Activated CD4-positive, alpha-beta T cell treated with anti-CD3 and anti-CD28 coated beads for 48 hours (primary cell): ENCODE measurements at places on chromosomes 16 and 17.

- DNase-seq: peak; percentile 73
Observed at GRCh38 chr17:4565209-4566141, 5.1 kb upstream of the GGT6 start.

DNA sequence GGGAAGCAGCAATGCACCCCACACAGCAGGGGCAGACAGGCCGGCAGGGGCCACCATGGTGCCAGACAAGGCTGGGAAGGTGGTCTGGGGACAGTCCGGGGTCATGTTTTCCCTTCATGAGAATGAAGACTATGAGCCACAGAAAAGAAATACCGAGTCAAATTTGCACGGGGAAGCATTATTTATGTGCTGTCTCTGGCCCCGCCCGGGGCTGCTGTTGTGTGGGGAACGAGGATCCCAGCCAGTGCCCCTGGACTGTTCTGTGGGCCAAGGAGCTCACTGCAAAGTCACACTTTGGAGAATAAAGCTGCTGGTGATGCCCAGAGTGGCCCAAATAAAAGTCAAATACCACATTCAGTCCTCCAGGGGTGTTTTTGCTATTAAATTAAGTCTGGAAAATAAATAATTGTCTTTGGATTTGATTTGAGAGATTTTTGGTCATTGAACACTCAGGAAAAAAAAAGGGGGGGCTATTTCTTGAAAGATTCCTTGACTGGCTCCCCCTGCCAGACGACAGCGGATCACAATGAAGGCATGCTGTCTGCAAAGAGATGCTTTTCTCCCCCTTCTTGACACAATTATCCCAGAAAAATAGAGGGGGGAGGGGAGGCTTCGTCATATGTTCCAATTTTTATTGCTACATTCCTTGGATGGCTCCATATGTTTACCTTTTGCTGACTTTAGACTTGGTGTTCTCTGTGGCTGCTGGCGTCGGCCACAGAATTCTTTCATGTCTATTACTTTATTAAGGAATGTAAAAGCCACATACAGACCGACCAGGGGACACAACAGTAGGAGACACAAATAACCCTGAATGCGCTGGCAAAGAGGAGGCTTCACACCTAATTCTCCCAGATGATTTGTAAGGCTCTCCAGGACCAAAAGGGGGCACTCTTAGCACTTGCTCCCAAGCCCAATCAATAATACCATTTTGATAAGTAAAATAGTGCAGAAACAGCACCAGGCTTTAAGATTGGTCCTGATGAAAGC, 27.1 kb upstream of the ANKFN1 start:
- peak; percentile 6 for DNase-seq

- DNase-seq: no peak
Observed at GRCh38 chr16:280991-281659, 734 bp downstream of the ARHGDIG start.

GRCh38 chr17:80260791-80261158, at the start of gene RNF213:
Gene RNF213, plus strand, starts transcription at chr17:80260852. Its CDS starts 2,830 bp downstream, at chr17:80263682.
- peak; percentile 61 for DNase-seq

DNA sequence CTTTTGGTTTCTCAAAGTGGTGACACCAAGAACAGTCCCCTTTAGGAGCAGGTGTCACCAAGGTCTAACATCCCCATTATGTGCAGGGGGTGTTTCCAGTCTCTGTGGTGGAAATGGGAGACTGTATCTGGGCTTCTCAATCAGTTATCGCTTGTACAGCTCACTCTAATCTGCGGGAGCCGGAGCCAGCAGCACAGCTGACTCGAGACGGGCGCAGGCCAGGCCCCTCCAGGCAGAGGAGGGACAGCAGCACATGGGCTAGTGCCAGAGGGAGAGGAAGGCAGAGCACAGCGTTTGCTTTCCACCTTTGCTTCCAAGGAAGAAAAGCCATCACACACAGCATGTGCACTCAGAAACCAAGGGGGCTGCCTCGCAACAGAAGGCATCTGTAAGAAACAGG, 91.2 kb upstream of the CREBBP start:
- DNase-seq: no peak

GRCh38 chr17:20244671-20245070, 222.7 kb downstream of the LGALS9B start:
- no peak for DNase-seq

DNA sequence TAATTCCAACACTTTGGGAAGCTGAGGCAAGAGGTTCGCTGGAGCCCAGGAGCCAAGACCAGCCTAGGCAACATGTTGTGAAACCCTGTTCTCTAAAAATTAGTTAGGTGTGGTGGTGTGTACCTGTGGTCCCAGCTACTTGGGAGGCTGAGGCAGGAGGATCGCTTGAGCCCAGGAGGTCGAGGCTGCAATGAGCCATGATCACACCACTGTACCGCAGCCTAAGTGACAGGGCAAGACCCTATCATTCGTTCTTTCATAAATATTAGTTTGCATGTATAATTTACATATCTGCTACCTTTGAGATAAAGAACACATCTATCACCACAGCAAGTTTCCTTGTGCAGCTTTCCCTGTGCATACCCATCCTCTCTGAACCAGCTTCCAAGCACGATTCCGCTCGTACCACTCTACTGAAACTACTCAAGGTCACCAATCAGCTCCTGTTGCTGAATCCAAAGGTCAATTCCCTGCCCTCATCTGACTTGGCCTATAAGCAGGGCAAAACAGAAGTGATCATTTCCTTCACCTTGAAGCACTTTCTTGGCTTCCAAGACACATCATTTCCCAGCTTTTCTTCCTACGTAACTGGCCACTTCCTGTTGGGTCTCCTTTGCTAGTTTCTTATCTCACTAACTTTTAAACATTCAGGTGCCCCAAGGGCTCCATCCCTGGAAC, 49.1 kb downstream of the GRB2 start:
- DNase-seq: no peak

DNA sequence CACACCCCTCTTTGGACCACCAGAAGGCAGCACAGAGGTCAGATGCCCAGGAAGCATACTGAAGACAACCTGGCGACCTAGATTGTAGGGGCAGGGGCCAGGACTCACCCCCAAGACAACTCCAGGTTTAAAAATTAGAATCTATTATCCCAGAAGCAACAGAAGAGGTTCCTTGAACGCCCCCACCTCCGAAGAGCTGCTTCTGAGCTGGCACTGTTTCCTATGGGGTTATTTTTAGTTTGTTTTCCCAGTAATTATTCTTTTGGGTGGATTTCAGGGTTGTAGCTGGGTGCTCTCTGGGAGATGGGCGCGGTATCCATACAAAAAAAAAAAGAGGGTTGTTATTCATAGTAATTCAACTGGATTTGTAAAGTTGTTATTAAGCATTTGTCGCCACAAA, 10.4 kb upstream of the TMEM132E start:
- no peak for DNase-seq

DNA sequence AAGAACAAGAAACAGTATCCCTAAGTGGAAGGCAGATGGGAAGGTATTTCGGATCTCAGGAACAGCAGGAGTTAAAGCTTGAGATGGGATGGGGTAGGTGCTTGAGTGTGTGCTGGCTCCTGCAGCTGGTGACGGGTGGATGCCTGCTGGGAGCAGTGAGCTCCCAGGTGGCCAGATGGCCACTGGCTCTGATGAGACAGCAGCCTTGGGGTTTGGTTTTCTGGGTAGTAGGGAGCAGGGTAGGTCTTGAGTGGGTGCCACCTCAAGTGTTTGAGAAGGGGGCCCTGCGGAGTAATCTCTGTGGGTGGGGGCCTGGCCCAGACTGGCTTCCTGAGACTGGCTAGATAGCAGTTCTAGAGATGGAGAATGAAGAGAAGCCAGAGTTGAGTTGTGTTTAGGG, 10.3 kb downstream of the EPN2 start:
- DNase-seq: no peak

DNA sequence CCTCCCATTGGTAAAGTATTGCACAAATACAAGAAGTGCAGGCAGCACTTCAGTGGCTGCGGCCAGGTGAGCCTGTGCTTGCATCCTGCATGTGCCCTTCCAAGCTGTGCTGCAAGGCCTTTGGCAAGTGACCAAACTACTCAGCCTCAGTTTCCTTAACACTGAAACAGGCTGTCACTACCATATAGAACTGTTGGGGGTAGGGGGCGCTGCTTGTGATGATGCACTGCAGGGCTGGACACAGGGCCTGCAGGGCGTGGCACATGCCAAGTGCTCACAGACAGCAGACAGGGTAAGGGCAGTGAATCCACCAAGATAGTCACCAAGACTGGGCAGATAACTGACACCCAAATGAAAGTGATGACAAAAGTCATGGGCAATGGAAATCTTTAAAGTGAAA, 65.6 kb upstream of the SREBF1 start:
- no peak for DNase-seq

GRCh38 chr16:47016700-47017133, 43.2 kb upstream of the DNAJA2 start:
- DNase-seq: no peak

- no peak for DNase-seq
Observed at GRCh38 chr16:88792078-88792550, 7.1 kb upstream of the PIEZO1 start.

DNA sequence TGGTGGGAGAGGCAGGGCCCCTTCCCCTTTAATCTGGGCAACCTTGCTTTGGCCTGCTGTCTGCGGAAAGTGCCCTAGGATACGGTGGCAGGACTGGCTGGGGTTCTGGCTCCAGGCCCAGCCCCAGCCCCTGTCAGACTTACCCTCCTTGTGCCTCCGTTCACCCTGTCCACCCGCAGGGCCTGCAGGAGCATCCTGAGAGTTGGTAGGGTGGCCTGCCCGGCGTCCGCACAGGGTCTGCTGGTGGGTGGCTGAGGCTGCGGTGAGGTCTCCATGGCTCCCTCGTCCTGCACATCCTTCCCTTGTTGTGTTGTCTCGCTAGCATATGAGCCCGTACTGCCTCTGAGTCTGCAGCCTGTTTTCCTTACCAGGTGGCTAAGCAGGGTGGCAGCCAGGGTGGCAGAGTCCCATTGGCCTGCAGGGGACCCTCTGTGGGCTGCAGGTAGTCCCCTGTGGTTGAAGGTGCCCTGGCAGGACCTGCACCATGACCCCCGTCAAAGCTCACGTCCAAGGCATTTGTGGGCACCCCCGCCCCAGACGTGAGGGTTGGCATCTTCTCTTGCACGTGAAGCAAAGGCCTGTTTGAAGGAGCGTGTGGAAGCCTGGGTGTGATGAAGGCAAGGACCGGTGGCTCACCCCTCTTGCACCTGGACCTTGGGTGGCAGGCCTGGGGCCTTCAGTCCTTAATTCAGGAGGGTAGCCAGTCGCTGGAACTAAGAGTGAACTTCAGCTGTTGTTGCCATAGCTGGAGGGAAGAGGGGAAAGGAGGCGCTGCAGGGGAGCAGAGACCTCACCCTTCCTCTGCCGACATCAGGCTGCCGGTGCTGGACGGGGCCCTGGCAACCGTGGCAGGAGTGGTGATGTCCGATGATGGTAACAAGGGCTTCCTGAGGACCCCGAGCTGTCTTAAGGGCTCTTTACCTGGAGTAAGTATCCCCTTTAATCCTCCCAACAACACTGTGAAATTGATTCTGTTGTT, 293.7 kb downstream of the SEC14L1 start:
- no peak for DNase-seq

DNA sequence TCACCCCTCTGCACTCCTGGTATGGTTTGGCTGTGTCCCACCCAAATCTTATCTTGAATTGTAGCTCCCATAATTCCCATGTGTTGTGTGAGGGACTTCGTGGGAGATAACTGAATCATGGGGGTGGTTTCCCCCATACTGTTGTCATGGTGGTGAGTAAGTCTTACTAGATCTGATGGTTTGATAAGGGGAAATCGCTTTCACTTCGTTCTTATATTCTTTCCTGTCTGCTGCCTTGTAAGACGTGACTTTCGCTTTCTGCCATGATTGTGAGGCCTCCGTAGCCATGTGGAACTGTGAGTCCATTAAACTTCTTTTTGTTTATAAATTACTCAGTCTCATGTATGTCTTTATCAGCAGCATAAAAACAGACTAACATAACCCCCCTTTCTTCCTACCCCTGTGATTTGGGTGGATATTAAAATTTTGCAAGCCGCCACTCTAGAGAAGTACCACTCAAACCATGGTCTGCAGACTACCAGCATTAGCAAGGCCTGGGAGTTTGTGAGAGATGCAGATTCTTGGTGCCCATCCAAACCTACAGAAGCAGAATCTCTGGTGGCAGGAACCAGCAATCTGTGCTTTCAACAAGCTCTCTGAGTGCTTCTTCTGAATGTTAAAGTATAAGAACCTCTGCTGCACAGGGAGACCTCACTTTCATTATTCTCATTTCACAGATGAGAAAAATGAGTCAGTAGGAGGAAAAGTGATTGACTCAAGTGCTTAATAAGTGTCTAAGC, 999.5 kb upstream of the EEF2KMT start:
- no peak for DNase-seq

DNA sequence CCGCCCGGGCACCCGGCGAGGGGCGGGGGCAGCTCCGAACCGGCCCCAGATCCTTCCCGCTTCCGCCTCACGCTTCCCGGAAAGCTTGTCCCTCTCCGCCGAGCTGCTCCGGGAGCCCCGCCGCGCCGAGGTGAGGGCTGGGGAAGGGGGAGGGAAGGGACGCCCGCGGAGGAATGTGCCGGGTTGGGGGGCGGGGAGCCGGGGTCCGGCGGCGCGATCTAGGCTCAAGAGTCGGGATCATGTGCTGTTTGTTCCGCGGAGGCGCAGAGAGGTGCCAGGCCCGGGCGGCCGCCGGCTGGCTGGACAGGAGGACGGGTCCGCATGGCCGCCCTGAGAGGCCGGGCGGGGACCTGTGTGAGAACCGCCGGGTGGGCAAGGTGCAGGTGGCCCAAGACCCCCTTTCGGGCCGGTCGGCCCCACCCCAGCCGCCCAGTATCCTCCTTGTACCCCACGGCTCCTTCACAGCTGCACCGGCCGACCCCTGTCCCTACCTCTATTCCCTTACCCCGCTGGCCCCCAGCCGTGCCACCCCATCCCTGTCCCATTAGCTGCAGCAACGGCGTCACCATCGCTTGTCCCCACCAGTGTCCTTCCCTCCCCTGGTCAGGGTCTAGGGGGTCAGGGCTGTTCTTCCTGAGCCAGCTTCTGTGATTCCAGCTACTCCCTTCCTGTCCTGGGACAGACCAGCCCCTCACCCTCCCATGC, 429 bp downstream of the KIF1C start:
- DNase-seq: no peak

DNA sequence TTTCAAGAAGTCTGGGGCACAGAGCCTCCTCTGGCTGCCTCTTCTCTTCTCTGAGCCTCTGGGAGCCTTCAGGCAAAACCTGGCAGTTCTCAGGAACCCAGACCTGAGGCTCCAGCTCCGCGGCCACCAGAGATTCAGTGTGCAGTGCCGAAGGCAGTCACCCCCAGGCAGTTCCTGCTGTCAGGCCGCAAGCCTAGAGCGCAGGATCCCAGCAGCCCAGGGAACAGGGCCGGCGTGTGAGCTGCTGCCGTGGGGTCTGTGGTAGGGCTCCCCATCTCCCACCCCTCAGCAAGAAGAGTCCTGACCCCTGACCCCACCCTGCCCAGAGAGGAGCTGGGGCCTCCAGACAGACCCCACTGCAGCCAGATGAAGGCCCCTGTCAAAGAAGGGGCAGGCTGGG, 78.2 kb downstream of the AMFR start:
- DNase-seq: no peak

GRCh38 chr16:84180519-84181140, 6.2 kb downstream of the TAF1C start:
- no peak for DNase-seq

DNA sequence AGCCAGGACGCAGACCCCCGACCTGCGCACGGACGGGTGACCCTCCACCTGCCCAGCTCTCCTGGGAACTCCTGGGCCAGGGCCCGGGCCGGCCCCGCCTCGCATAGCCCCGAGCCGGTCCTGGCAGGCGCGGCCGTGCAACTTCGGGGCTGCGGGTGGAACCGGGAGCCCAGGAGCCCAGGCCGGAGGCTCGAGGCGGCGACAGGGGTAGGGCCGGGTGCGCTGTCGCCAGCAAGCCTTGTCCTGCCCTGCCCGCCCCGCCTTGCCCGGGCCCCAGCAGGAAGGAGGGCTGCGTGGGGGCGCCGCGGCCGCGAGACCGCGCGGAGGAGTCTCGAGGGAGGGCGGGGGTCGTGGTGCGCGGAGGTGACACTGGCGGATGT, 408 bp downstream of the LMF1 start:
- DNase-seq: no peak

GRCh38 chr16:49312389-49312985, 30.8 kb upstream of the CBLN1 start:
- no peak for DNase-seq
